ENCODE measurements at places on chromosomes 11 and 22.

GRCh38 chr11:8577791-8578581, 16.0 kb downstream of the STK33 start:
- DNase-seq, result no peak

DNA sequence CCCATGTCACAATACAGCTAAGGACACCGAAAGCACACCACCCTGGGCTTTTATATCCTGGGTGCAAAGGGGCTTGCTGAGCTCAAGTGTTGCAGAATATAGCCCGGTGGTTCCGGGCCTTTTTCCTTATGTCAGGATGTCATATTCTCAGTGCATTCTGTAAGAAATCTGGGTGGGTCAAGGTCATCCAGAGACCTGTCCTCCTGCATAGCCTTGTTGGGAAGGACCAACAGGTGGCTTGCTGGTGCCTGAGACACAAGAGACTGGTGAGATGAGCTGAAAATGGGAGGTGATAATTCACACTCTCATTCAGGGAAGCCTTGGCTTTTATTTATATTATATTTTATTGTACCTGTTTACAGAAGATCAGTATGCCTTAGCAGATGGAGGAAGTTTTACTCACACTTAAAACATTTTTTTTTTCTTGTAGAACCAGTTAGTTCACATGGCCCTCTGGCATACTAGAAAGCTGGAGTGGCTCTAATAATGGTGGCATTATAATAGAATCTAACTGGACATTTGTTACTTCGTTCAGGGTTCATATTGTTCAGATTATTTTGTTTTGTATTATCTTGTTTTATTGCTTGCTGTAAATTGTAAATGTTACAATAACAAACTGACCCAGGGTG, 14.6 kb upstream of the TMEM123 start:
- no peak for DNase-seq

- no peak for DNase-seq
Observed at GRCh38 chr22:28810821-28811491, 10.6 kb upstream of the XBP1 start.

GRCh38 chr11:94849839-94850238, 81.7 kb downstream of the AMOTL1 start:
- no peak for DNase-seq

All from stimulated activated CD4-positive, alpha-beta T cell treated with anti-CD3 and anti-CD28 coated beads, Interleukin-12 subunit alpha, Interleukin-12 subunit beta, amount 100 ng/mL, for 4 hours (primary cell).